ENCODE measurements at places on chromosomes 11 and 22.

- DNase-seq = no peak
These were observed 375.5 kb upstream of the NARS2 start for GRCh38 chr11:78949976-78950690.

DNA sequence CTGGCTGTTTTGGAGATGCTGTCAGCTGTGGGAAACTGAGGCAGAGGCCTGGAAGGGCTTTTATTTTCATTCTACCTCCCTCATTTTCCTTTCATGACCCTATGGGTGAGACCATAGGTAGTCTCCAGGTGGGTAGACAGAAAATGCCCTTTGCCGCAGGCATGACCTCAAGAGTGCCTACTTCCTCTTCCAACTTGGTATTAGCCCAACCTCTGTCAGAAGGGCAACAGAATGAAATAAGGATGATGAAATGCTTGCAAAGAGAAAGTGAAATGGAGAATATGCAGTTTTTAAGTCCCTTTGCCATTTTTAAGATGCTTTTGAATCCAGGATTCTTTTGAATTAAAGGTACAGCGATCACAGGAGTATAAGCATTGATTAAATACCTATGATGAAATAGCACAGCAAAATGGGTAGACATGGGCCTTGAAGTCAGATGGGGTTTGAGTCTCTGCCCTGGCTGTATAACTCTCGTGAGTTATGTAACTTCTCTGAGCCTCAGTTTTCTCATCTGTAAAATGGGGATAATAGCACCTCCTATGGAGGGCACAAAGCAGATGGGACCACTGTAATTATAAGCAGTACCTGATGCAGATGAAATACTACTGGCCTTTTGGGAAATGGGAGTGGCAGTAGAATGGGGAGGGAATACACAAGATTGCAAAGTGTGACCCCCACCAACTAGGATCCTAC lies 3.7 kb downstream of the ASPHD2 start:
- no peak for DNase-seq

DNA sequence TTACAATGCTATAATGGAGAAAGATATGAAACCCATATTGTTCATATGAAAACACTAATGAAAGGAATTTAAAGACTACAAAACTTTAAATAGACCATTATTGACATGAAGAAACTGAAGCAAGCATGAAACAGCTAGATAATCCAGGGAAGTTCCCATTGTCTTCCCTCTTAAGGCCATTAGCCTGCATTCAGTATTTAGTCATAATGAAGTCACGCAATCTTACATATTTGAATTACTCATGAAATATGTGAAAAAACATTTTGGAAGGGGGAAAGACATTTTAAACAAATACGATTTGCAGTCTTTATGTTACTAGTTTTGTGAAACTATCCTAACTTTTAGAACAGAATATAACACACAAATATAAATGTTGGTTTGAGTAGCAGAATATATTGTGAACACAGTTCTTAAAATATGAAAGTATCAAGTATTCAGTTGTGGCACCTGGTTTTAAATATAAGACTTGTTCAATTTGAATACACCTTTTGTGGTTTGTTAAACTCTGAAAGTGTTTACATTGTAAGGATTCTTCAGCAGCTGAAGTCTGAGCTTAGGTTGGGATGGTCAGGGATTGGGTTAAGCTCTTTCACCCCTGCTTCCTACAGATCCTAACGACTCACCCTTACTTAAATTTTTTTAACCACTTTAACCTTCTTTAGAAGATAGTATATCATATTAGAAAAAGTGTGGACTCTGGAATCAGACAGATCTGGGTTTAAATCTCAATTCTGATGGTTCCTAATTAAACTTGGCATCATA lies 500.3 kb upstream of the TENM4 start:
- DNase-seq = no peak

DNA sequence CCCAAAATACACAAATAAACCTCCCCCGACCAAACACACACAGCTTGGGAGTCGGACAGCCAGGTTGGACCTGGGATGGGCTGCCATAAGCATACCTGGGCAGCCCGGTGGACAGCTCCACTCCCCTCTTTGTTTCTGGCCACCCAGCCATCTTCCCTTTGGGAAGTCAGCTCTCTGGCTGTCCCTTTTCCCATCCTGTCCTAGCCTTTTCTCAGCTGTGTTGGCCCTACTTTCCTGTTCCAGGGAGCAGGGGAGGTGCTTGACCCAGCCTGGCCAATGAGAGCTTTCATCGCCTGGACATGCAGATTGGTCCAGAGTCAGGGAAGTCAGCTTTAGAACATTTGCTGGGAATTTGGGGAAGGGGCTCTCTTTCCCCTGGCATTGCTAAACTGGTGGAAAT lies 68.7 kb upstream of the NECTIN1 start:
- no peak for DNase-seq

- DNase-seq = no peak
These were observed 23.0 kb downstream of the CDON start for GRCh38 chr11:126039485-126040271.

DNA sequence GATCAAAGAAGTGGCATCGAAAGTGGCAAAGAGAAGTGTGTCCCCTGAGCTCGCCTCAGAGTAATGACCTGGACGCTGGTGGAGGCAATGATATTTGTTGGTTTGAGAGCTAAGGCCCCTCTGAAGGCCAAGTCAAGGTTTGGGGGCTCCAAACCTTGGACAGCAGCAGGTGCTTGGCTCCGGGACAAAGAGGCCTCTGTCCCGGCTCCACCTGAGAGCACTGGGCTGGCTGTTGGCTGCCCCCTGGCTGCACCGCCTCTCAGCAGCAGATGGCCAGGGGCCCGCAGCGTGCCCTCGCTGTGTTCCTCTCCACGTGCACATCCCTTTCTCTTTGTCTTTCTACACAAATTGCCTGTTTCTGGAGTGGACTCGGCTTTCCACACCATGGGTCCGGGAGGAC lies 301.3 kb downstream of the NTM start:
- no peak for DNase-seq

- no peak for DNase-seq
These were observed 14.2 kb downstream of the OR52E1 start for GRCh38 chr11:5083602-5084001.

DNA sequence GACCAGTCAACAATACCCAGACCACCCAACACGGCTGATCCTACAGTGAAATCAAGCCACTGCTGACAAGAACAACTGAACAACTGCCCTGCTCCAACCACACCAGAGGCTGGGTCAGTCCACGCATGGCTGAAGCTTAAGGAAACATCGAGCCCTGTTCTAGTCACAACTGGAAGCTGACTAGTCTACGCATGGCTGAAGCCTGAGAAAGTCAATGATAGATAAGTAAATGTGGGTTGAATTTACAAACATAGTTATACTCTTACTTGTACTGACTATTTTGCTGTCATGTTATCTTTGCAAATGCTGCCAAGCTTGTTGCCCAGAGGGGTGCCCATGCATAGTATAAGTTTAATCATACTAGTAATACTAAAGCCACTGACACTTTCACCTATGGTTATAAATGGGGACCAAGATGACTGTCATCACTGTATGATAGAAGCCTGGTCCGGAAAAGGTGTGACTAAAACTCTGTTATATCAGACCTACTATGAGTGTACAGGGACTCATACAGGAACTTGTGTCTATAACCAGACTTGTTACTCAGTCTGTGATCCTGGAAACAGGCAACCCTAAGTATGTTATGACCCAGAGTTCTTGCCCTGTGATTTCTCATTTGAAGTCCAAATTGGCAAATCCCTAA lies 43.4 kb upstream of the GLYAT start:
- no peak for DNase-seq

All from right renal pelvis (tissue), 4 donors.